A673 (cell line): ENCODE measurements at places on chromosomes 1 and 21.

GRCh38 chr1:22329148-22329515 is 122.5 kb upstream of the ZBTB40 start:
- no peak for DNase-seq
- no peaks in the 10 kb centered on the region for H3K4me1 ChIP-seq
- no peak overlapping the region for H3K27ac ChIP-seq
- H3K4me3 ChIP-seq: no peak overlapping the region

GRCh38 chr1:170146720-170147263 is 1.0 kb downstream of the NTMT2 start:
- peaks cover 18% of the 10 kb centered on the region for H3K4me1 ChIP-seq
- H3K27ac ChIP-seq: no peak overlapping the region
- H3K27me3 ChIP-seq: no peaks in the 10 kb centered on the region
- no peak overlapping the region for H3K4me3 ChIP-seq

DNA sequence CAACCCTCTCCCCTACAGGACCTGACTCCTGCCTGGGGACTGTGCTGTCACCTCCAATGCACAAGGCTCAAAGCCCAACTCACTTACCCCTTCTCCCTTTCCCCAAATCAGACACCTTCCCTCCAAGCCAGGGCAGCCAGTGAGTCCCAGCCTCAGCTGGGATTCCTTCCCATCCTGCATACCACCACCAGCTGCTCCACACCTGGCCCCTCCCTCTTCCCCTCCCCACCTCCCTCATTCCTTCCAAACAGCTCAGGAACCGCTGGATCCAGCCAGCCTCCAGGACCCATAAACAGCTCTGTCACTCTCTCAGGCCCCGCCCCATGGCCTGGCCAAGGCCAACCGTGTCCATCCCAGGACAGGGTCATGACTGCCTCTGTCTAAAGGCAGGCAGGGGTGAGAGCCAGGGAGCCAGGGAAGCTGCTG is 41.4 kb downstream of the ACOT7 start:
- H3K27me3 ChIP-seq: no peaks in the 10 kb centered on the region
- H3K36me3 ChIP-seq: no peaks in the 10 kb centered on the region
- H3K27ac ChIP-seq: no peak overlapping the region
- no peaks in the 10 kb centered on the region for H3K4me1 ChIP-seq
- no peak for DNase-seq

- H3K27ac ChIP-seq: no peak overlapping the region
- H3K36me3 ChIP-seq: no peaks in the 10 kb centered on the region
- H3K4me1 ChIP-seq: no peaks in the 10 kb centered on the region
- H3K4me3 ChIP-seq: no peak overlapping the region
- no peak for DNase-seq
Observed at GRCh38 chr1:226133504-226134123, 52.9 kb downstream of the ACBD3 start.

DNA sequence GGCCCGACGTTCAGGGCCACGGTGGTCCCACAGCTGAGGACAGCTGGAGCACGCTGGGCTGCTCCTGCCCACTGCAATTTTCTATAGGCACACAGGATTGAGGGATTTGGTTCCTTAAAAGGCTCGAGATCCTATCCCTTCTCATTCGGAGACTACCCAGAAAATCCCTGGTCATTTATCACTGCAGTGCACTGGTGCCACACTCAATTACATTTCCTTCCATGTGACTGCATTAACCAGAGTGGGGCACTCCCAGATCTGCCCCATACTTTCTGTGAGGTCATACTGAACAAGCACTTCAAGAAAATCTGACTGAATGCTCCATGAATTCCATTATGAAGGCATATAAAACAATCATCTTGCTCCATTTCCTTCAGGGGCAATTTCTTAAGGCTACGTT is 49.8 kb upstream of the KCNE1 start:
- H3K27ac ChIP-seq: no peak overlapping the region
- no peaks in the 10 kb centered on the region for H3K36me3 ChIP-seq
- H3K27me3 ChIP-seq: no peaks in the 10 kb centered on the region
- no peak for DNase-seq
- no peaks in the 10 kb centered on the region for H3K4me1 ChIP-seq
- H3K4me3 ChIP-seq: no peak overlapping the region

DNA sequence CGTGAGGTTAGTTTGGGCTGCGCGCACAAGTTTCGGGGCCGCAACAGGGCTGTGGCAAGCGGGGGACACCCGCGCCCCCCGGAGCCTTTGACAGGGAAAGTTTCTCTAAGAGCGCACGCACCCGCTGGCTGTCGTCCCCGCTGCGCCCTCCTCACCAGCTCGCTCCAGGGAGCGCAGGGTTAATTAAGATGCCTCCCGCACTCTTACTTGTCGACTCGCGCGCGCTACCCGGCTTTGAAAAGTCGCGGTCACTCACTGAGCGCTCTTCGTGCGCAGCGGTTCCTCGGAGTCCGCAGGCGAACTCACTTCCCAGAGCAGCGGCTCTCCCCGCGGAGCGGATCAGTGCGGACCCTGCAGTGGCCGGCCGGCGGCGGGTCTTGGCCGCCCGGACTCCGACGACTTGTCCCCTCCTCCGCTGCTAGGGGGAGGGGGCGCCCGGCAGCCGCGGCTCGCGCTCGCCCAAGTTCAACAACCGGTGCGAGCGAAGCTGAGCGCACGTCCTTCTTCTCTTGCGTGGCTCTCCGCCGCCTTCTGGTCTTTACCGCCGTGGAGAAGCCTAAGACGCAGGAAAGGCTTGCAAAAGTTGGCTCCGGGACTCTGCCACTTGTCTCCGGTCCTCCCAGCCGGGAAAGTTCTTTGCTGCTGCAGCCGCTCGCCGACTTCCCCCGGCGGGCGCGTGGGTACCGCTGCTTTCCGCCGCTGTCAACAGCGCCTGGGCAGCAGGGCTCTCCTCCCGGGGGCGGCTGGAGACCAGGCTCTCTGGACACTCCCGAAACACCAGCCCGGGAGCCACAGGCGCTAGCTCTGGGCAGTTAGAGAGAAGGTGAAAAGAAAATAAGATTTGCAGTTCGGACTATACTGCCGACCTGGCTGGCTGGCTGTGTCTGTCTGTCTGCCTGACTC is 506 bp downstream of the JUN start:
- DNase-seq: peak; percentile 65
- H3K4me3 ChIP-seq: peak overlapping the region; percentile 63
- H3K36me3 ChIP-seq: no peaks in the 10 kb centered on the region
- H3K4me1 ChIP-seq: peaks cover 32% of the 10 kb centered on the region

GRCh38 chr1:145717833-145718232 is 1.5 kb upstream of the CD160 start:
- H3K4me3 ChIP-seq: no peak overlapping the region
- no peaks in the 10 kb centered on the region for H3K27me3 ChIP-seq
- no peak for DNase-seq
- no peak overlapping the region for H3K27ac ChIP-seq
- H3K36me3 ChIP-seq: no peaks in the 10 kb centered on the region

DNA sequence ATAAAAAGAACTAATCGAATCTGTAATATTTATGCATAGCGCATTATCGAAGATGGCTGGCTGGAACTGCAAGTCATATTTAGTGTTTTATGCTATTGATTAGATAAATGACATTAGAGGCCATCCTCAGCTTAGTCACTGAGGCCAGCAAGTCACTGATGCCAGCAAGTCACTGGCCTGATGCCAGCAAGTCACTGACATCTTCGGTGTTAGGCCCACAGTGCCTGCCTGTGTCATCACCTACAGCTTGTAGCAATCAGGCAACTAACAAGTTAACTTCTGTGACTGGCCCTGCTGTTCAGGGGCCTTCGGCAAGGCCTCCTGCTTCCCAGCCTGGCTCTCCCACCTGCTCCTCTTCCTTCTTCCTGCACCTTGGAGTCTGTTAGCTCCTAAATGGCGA is 65.6 kb upstream of the SCCPDH start:
- no peaks in the 10 kb centered on the region for H3K36me3 ChIP-seq
- DNase-seq: no peak
- H3K4me1 ChIP-seq: peaks cover 3% of the 10 kb centered on the region
- no peaks in the 10 kb centered on the region for H3K27me3 ChIP-seq

- no peak for DNase-seq
- H3K36me3 ChIP-seq: peaks cover 27% of the 10 kb centered on the region
- H3K27ac ChIP-seq: peak overlapping the region; percentile 3
- no peaks in the 10 kb centered on the region for H3K4me1 ChIP-seq
Observed at GRCh38 chr1:202890392-202890791, 1.4 kb upstream of the RABIF start.
